ENCODE measurements at places on chromosomes 6 and 20. TPM values are rescaled to one million over a fixed set of nuclear protein-coding genes. Genes with fewer than 3 reads are reported as not detected.
A peak's percentile ranks its signal among the peaks of the same experiment; 100 is the strongest.

The SLC35D3 gene
- total RNA-seq, result not detected

The MYMX gene
- not detected for total RNA-seq

The TP53TG5 gene
- total RNA-seq, result not detected

The HNF4A gene
- total RNA-seq, result not detected

GRCh38 chr6:53765270-53765669 is 29.5 kb upstream of the LRRC1 start:
- DNase-seq, result no peak

GRCh38 chr20:37907677-37908401 is 4.9 kb downstream of the VSTM2L start:
- peak; percentile 94 for DNase-seq

DNA sequence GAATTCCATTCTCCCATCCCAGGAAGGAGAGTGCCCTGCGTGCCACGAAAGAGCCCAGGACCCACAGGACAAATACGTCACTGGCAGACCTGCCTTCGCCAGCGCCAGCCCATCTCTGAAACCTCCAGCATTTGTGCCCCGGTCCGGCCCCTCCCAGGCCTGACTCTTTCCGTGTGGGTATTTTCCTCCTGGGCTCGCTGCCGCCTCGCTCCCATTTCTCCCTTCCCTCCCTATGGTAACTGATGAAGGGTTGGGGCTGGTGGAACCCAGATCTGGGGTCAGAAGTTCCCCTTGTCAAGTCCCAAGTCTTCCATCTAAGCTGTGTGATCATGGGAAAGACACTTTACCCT is 208.5 kb downstream of the LRFN2 start:
- DNase-seq, result no peak

DNA sequence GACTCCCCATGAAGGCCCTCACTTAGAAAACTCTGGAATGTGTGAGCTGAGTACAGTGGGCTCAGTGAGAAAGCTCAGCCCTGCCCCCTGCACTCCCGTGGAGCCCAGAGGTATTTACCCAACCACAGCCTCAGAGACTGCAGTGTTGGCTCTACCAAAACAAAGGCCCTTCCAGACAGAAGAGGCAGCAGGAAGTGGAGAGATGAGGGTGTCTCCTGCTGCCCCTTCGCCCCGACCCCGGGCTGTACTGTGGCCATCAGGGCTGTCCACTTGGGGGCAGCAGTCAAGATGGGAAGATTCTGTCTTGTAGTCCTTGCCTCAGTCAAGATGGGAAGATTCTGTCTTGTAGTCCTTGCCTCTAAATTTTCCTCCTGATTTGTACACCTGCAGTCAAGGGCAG is 341.3 kb downstream of the TAF4 start:
- no peak for DNase-seq

DNA sequence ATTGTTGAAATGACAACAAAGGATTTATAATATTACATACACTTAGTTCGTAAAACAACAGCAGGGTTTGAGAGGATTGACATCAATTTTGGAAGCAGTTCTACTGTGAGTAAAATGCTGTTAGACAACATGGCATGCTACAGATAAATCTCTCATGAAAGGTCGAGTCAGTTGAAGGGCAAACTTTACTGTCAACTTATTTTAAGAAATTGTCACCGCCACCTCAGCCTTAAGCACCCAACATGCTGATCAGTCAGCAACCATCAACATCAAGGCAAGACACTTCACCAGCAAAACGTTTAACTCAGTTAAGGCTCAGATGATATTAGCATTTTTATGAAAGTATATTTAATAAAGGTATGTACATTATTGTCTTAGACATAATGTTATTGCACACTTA is 31.0 kb downstream of the CYB5R4 start:
- DNase-seq, result no peak

All from A172 (cell line).